ENCODE measurements at places on chromosomes 12 and 14.

GRCh38 chr12:124613151-124613585, 45.8 kb upstream of the NCOR2 start:
- no peak for DNase-seq

- no peak for DNase-seq
Measured at GRCh38 chr12:125890366-125890905, 825.2 kb downstream of the AACS start.

GRCh38 chr14:101774814-101775213, 13.3 kb downstream of the PPP2R5C start:
- DNase-seq = no peak

- DNase-seq = no peak
Measured at GRCh38 chr14:80446356-80446755, 235.1 kb upstream of the DIO2 start.

Data from SK-N-SH (cell line).